ENCODE measurements at places on chromosomes 5 and 9. TPM values are rescaled to one million over a fixed set of nuclear protein-coding genes. Genes with fewer than 3 reads are reported as not detected.

RORB gene
- total RNA-seq = not detected

GRXCR2 gene
- not detected for total RNA-seq

CKMT2 gene
- not detected for total RNA-seq

LRRC26 gene
- not detected for total RNA-seq

TMOD1 gene
- total RNA-seq = 3.0 TPM

BARHL1 gene
- not detected for total RNA-seq

STPG3 gene
- total RNA-seq = not detected

Data from SK-MEL-5 (cell line).